ENCODE measurements at places on chromosomes 1 and 21.
A peak's percentile ranks its signal among the peaks of the same experiment; 100 is the strongest.

- DNase-seq, result no peak
Observed at GRCh38 chr21:42525029-42525581, 11.5 kb downstream of the SLC37A1 start.

- DNase-seq, result no peak
Observed at GRCh38 chr1:20508411-20508771, 440 bp upstream of the MUL1 start.

DNA sequence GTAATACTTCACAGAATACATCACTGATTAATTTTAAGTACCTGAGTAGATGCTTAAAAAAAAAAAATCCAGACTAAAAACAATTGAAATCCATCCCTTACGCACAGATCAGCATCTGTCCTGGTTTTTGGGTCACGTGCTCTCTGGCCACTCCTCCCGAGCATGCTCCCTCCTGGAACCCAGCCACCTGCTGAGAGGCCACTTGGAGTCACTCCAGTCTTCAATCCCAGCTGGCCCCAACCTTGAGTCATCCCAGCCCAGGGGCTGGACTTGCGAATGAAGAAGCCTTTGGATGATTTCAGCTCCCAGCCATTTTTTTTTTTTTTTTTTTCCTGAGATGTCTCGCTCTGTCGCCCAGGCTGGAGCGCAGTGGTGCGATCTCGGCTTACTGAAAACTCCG, 8.9 kb downstream of the MAP1LC3C start:
- DNase-seq, result no peak

DNA sequence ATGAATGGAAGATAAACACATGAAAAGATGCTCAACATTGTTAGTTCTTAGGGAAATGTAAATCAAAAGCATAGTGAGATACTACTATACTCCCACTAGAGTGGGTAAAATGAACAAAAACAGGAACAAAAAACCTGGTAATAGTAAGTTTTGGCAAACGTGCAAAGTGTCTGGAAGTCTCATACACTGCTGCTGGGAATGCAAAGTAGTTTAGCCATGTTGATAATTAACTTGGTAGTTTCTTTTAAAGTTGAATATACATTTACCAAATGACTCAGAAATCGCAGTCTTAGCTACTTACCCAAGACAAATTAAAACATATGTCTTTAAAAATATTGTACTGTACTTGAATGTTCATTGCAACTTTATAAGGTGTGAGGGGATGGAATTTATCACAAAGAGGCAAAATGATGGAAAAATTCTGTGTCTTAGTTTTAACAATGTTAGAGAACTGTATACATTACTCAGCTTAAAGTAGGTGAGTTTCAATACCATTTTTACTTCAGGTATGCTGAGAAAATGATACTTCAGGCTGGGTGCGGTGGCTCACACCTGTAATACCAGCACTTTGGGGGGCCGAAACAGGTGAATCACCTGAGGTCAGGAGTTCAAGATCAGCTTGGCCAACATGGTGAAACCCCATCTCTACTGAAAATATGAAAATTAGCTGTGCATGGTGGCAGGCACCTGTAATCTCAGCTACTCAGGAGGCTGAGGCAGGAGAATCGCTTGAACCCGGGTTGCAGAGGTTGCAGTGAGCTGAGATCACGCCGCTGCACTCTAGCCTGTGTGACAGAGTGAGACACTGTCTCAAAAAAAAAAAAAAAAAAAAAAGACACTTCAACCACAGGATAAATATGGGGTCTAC, 102.3 kb downstream of the PDE4B start:
- no peak for DNase-seq

DNA sequence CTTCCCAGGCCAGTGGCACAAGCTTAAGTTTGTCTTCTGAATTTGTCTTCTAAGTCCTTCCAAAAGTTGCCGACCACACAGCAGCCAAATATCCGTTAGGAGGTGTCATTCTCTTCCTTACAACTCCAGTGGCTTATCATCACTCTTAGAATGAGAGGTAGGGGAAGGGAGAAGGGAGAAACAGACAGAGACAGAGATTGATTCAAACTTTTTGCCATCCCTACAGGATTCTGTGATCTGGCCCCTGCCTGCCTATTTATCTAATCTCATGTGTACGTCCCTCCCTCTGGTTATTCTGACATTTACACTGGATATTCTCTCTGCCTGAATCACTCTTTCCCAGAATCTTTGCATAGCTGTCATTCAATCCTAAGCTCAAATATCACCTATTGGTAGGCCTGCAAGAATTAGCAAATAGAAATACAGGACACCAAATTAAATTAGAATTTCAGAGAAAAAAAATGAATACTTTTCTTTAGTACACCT, 488 bp upstream of the GNL2 start:
- no peak for DNase-seq

DNA sequence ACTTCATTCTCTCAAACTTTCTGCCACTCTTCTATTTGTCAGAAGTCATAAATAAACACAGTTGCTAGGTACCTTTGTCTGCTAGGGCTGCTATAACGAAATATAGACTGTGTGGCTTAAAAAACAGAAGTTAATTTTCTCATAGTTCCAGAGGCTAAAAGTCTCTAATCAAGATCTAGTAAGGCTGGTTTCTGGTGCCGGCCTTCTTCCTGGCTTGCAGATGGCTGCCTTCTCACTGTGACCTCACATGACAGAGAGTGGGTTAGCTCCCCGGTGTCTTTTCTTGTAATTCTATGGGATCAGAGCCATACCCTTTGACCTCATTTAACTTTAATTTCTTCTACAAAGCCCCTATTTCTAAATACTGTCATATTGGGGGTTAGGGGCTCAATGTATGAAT, 5.9 kb downstream of the PDC start:
- peak; percentile 71 for DNase-seq

DNA sequence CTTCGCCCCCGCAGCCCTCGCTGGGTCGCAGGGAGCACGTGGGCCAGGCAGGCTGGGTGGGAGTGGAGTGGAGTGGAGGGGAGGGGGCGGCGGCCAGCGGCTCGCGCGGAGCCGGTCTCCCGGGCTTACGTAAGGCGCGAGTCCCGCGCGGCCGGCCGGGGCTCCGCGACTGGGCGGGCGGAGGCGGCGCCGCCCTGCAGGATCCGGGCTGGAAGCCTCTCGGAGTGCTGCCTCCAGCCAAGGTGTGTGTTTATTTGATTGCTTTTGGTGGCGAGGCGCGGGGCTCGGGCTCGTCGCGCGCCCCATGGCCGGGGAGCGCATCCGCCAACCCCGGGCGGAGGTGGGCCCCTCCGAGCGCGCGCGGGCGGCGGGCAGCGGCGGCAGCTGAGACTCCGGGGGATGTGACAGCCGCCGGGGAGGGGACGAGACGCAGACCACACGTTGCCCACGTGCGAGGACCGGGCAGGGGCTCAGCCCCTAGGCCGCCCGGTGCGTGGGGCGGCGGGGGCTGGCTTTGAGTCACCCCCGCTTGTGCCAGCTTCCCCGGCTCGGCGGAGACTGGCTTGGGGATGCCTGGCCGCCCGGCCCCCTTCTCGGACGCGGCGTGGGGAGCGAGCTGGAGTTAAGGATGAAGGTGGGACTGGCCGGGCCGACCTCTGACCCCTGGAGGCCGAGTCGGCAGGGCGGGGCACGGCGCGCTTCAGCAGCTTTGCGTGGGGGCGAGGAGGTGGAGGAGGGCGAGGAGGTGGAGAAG, 402 bp upstream of the AK4 start:
- peak; percentile 58 for DNase-seq

DNA sequence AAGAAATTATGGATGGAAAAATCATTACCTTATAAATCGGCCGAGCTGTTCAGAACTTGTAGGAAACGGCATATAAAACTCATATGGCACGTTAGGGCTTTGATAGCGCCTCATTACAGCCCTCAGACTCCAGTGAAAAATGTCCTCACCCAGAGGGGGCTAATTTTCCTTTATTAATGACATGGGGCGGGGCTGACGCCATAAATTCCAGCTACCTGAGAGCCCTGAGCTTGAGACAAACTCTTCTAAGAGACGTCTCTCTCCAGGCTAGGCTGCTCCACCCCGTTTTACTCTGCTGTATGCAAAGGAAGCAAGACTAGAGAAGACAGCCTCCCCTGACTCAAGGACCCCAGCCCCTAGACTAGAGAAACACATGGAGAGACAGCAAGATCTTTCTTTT, 149.4 kb downstream of the TRABD2B start:
- no peak for DNase-seq

GRCh38 chr1:107867422-107867821, 97.6 kb downstream of the VAV3 start:
- no peak for DNase-seq

DNA sequence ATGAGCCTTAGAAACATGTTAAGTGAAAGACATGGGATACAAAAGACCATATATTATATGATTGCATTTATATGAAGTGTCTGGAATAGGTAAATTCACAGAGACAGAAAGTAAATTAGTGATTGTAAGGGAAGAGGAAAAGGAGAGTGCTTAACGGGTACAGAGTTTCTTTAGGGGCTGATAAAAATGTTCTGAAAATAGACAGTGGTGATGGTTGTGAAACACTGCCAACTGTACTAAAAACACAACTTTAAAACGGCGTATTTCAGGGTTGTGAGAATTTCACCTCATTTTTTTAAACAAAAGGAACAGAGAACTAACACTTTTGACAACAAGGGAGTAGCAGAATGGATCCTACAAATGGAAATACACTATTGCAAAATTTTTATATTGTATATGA, 13.4 kb downstream of the COP1 start:
- no peak for DNase-seq

DNA sequence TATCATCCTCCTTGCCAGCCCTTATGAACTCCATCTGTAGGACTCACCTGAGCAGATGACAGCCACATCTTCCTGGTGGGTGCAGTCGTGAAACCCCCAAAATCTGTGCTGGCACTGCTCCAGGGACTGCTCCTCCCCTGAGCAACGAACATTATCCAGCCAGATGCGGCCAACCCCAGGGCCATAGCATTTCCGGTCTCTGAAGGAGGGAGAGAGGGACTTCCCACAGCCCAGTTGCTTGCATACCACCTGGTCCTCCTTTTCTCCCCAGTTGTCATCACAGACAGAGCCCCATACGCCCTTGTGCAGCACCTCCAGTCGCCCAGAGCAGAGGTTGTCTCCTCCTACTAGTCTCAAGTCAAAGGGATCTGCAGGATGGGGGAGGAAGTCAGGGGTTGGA, 8.5 kb downstream of the CD5L start:
- DNase-seq, result no peak

DNA sequence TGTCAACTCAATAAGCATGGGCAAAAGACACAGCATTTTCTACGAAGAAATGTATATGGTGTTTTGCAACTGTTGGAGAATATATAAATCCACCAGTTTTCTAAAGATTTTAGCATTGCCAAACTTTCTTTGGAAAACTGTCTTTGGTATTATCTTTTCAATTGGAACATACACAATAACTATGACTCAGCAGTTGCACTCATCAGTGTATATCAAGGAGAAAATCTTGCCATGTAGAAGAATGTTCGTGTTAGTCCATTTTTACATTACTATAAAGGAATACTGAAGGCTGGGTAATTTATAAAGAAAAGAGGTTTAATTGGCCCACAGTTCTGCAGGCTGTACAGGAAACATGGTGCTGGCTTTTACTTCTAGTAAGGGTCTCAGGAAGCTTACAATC, 41.1 kb downstream of the PRKAA2 start:
- no peak for DNase-seq

DNA sequence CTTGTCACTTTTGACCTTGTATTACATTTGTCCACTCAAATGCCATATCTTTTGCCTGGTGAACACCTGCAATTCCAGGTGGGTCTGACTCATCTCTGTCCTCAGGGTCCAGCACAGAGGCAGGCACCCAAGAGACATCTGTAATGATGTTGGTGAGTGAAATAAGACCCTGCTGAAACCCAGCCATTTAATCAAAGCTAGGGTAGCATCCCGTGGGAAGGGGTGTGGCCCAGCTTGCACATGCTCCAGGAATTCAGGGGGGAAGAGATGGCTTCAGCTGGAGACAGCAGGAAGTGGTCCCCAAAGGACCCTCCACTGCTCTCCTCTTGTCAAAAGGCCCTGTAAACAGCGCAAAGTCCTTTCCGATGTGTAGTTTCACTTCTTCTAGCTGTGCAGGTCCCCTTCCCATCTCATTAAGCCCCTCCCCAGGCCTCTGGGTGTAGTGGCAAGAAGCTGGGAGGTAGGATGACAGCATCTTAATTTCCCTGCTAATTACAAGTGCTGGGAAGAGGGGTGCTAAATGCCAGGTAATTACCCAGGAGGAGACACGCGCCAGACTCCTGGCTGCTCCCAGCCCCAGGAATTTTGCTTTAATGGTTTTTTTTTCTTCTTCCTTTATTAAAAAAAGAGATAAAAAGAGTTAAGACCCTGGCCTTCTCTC, 54.4 kb upstream of the TRABD2B start:
- DNase-seq, result no peak

DNA sequence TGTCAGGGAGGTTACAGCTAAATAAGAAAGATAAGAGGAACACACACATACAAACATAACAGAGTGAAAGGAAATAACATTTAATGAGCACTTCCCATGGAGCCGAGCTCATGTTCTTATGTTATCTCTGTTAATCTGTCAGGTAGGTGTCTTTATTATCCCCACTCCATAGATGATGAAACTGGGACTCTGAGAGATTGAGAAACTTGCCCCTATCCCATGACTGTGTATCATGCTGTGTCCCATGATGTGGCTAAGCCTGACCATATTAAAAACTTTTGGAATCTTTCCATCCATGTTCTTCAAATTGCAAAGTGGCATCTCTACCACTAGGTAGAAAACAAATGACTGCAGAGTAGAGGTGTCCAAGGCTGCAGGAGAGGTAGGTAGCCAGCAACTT, 285.2 kb upstream of the SGIP1 start:
- DNase-seq, result no peak

DNA sequence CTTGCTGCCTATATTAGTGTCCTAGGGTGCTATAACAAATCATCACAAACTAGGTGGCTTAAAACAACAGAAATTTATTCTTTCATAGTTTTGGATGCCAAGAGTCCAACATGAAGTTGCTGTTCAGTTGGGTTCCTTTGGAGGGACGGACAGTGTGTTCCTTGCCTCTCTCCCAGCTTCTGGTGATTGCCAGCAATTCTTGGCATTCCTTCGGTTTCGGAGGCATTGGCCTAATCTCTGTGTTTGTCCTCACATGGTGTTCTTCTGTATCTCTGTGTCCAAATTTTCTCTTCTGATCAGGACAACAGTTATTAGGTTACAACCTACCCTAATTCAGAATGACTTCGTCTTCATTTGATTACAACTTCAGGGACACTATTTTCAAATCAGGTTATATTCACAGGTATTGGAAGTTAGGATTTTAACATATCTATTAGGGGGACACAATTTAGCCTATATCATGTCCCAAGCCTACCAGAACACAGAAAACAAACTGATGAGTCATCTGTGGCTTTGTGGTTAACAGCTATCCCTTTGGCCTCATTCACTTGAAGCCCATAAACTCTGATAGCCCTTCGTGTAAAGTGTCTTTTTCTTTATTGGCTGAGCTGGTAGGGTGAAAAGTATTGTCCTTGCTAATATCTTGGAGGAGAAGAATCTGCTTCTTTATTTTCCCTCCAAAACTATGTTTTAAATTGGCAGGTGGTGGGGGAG, 83.2 kb upstream of the PAPPA2 start:
- DNase-seq, result peak; percentile 12

GRCh38 chr1:52867087-52867863, 24.7 kb downstream of the ZYG11A start:
- no peak for DNase-seq

Data from hematopoietic multipotent progenitor cell treated with erythropoietin and hydrocortisone succinate and interleukin-3 and kit ligand, for 6 days (in vitro differentiated cells).